CD4-positive, alpha-beta memory T cell (primary cell): ENCODE measurements at places on chromosomes 7 and 10. TPM values are rescaled to one million over a fixed set of nuclear protein-coding genes. Genes with fewer than 3 reads are reported as not detected.

Gene AKR1C3
- total RNA-seq, result 3.4 TPM

Gene FEZF1
- total RNA-seq, result not detected

Gene RBAK
- total RNA-seq, result 20.3 TPM

Gene PRRT4
- 0.58 TPM for total RNA-seq

Gene FRMPD2
- not detected for total RNA-seq

Gene LRRC4
- total RNA-seq, result not detected

DNA sequence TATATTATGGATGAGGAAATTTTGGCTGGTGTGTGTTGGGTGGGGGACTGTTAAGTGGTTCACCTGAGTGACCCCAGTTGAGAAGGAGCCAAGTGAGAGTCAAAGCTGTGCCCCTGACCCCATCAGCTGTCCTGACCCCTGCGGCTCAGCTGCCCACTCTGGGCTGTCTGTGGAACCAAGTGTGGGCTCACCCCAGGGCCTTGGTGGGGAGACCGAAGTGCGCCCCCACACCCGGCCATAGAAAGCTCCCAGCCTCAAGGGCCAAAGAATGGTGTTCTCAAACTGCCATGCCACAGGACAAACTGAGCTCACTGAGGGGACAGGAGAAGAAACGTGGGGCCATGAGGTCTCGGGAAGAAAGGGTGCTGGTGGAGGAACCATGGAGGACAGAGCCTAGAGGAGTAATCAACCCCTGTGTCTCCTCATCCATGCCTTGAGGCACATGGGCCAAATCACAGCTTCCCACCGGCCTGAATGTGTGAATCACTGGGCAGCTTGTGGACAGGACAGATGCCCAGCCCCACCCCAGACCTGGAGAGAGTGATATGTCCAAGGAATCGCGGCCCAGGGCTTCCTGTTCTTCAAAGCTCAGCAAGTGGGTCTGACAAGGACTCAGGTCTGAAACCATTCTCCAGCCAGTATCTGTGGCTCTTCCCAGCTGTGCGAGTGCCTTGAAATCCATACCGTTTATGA lies 86.2 kb upstream of the CACUL1 start:
- H3K27me3 ChIP-seq, result no peaks in the 10 kb centered on the region
- H3K4me3 ChIP-seq, result no peak overlapping the region
- no peak for DNase-seq
- no peaks in the 10 kb centered on the region for H3K36me3 ChIP-seq
- no peak overlapping the region for H3K27ac ChIP-seq

DNA sequence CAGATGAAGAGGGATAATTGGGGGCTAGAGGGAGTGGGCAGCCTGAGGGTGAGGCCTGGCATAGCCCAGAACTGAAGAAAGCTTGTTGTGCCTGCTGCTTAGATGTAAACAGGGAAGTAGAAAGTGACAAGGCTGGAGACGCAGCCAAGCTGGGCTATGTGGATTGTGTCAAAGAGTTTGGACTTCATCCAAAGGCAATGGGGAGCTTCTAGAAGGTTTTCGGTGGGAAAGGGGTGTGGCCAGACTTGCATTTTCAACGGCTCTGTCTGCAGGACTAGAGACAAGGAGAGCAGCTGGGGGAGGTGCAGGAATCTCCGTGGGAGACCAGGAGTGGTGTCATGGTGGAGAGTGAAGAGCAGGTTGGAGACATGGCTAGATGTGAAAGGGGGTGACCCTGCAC lies 48.8 kb downstream of the GOLGA7B start:
- H3K27me3 ChIP-seq, result no peaks in the 10 kb centered on the region
- no peak overlapping the region for H3K4me3 ChIP-seq
- H3K36me3 ChIP-seq, result no peaks in the 10 kb centered on the region

DNA sequence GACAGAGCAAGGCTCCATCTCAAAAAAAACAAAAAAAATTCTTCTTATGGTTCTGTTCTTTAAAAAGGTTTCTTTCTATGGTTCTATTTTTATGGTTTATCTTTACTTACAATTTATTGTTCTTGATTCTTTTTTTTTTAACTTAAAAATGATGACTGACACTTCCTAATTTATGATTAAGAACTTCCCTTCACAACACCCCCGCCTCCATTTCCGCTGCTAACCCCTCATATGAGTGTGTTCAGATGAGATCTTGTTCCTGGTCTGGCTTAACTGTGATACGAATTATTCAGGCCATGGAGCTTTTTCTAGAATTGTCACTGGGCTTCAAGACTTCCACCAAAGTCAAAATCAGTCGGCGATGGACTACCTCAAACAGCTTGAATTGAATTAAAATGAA lies 33.9 kb downstream of the PTER start:
- no peaks in the 10 kb centered on the region for H3K36me3 ChIP-seq
- no peak overlapping the region for H3K27ac ChIP-seq
- no peak overlapping the region for H3K4me3 ChIP-seq
- no peaks in the 10 kb centered on the region for H3K27me3 ChIP-seq
- peaks cover 5% of the 10 kb centered on the region for H3K4me1 ChIP-seq

DNA sequence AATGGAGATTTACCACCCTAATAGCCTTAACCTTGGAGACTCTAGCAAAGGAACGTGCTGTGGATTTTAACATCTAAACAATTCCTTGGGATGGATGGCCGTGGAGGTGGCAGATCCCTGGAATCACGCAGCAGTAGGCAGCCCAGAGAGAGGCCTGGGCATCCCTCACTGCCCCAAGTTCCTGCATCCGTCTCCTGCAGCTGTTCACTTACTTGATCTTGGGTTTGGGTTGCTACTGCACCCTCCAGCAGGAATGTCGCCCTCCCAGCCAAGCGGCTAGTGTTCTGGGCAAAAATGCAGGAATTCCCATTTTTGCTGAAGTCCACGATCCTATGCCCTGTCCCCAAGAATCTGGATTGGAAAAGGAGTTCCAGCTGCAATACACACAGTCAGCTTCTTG lies 166.7 kb upstream of the SH2B2 start:
- no peaks in the 10 kb centered on the region for H3K27me3 ChIP-seq
- H3K4me1 ChIP-seq, result peaks cover 10% of the 10 kb centered on the region
- peaks cover 10% of the 10 kb centered on the region for H3K36me3 ChIP-seq
- DNase-seq, result no peak

- H3K4me3 ChIP-seq, result no peak overlapping the region
- no peak overlapping the region for H3K27ac ChIP-seq
- H3K4me1 ChIP-seq, result peaks cover 35% of the 10 kb centered on the region
- no peaks in the 10 kb centered on the region for H3K27me3 ChIP-seq
- peak; percentile 38 for DNase-seq
- H3K36me3 ChIP-seq, result no peaks in the 10 kb centered on the region
Observed at GRCh38 chr10:92242910-92243671, 47.8 kb downstream of the CPEB3 start.

DNA sequence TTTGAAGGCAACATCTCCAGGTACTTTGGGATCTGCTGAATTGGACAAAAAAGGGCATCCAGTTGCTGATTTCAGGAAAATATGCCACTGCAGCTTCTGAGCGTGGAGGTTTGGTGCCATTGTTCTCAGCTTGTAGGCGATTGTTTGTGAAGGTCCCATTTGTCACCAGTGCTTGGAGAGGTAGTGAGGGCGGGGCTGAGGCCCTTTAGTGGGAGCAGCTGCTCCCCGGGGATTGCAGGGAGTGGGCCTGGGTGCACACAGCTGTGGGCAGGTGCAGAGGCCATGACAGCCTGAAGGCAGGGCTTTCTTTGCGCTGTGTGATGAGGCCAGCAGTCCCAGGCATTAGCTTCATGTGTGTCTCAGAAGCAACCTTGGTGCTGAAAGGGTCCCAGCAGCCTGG lies 3.9 kb downstream of the FAM20C start:
- no peak for DNase-seq
- no peak overlapping the region for H3K4me3 ChIP-seq
- peaks cover 2% of the 10 kb centered on the region for H3K27me3 ChIP-seq
- H3K36me3 ChIP-seq, result no peaks in the 10 kb centered on the region

DNA sequence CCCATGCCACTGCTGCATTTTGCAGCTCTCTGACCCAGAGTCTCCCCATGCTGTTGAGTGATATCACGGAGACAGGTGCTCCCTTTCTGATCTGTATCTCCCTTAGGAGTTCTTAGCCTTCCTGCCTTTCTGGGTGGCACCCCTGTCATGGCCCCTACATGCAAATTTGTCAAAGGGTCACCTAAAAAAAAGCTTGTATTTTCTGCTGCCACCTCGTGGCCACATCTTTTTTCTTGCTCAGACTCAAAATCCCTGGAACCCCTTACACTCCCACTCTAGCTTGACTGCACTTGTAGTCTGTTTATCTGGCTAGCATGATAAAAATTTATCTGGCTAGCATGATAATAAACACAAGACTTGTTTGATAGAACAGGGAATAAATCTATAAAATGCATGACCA lies 809.1 kb downstream of the SORCS1 start:
- no peaks in the 10 kb centered on the region for H3K36me3 ChIP-seq
- H3K27ac ChIP-seq, result no peak overlapping the region
- H3K27me3 ChIP-seq, result no peaks in the 10 kb centered on the region
- DNase-seq, result no peak
- no peaks in the 10 kb centered on the region for H3K4me1 ChIP-seq

- H3K4me1 ChIP-seq, result no peaks in the 10 kb centered on the region
- H3K4me3 ChIP-seq, result no peak overlapping the region
- no peak overlapping the region for H3K27ac ChIP-seq
- no peaks in the 10 kb centered on the region for H3K27me3 ChIP-seq
- H3K36me3 ChIP-seq, result no peaks in the 10 kb centered on the region
Observed at GRCh38 chr10:131396121-131397050, 84.9 kb upstream of the TCERG1L start.

DNA sequence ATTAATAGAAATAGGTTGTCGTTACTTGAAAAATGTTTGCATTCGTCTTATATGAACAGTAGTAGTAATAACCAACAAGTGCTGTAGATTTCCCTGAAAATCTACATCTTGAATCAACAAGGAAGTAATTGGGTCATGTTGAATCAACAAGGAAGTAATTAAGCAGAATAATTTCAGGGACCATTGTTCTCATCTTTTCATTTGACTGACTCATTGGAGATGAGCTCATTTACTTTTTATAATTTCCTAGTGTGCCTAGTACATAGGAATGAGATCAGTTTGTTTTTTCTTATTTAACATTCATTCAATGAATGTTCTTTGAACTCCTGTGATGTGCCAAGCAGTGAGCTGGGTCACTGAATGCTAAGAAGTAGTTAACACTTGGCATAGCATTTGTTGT lies 8.2 kb downstream of the CLDN12 start:
- DNase-seq, result no peak
- no peaks in the 10 kb centered on the region for H3K36me3 ChIP-seq
- no peak overlapping the region for H3K4me3 ChIP-seq
- no peaks in the 10 kb centered on the region for H3K27me3 ChIP-seq

GRCh38 chr10:113133497-113134115 lies 183.6 kb downstream of the TCF7L2 start:
- H3K36me3 ChIP-seq, result no peaks in the 10 kb centered on the region
- no peaks in the 10 kb centered on the region for H3K27me3 ChIP-seq
- H3K4me1 ChIP-seq, result no peaks in the 10 kb centered on the region
- H3K4me3 ChIP-seq, result no peak overlapping the region

- H3K36me3 ChIP-seq, result no peaks in the 10 kb centered on the region
- H3K27ac ChIP-seq, result peak overlapping the region; percentile 44
- H3K4me3 ChIP-seq, result peak overlapping the region; percentile 91
- no peaks in the 10 kb centered on the region for H3K27me3 ChIP-seq
- DNase-seq, result no peak
Observed at GRCh38 chr10:17645621-17646345, 1.8 kb downstream of the STAM start.

- H3K36me3 ChIP-seq, result no peaks in the 10 kb centered on the region
- no peak overlapping the region for H3K27ac ChIP-seq
- DNase-seq, result no peak
- no peaks in the 10 kb centered on the region for H3K27me3 ChIP-seq
- H3K4me3 ChIP-seq, result no peak overlapping the region
Observed at GRCh38 chr7:139532636-139533155, 9.2 kb downstream of the CLEC2L start.

DNA sequence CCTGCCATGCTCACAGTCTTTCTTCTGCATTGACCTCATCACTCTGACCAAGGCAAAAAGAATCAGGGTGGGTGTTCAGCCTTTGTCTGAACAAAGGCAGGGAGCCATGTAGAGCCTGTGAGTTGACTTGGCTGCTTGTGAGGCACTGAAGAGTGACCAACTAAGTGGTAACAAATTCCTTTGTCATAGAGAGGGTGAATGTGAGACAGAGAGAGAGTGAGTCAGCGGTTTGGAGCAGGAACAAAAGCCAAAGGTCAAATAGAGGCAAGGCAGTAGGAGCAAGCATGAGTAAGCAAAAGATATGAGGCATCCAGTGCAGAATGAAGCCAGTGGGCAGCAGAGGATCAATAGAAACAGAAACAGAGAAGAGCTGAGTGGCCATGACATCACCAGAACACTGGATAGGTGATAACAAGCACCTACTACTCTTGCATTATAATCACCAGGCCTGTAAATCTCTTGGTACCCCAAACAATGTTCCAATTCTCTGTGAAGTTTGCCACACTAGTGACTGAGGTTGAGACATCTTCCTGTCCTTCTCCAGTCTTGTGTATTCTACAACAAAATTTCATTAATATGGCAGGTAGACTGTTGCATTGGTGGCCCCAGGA lies 116.2 kb upstream of the LAMB4 start:
- no peak overlapping the region for H3K27ac ChIP-seq
- no peaks in the 10 kb centered on the region for H3K36me3 ChIP-seq
- H3K27me3 ChIP-seq, result no peaks in the 10 kb centered on the region
- no peak for DNase-seq
- no peak overlapping the region for H3K4me3 ChIP-seq

DNA sequence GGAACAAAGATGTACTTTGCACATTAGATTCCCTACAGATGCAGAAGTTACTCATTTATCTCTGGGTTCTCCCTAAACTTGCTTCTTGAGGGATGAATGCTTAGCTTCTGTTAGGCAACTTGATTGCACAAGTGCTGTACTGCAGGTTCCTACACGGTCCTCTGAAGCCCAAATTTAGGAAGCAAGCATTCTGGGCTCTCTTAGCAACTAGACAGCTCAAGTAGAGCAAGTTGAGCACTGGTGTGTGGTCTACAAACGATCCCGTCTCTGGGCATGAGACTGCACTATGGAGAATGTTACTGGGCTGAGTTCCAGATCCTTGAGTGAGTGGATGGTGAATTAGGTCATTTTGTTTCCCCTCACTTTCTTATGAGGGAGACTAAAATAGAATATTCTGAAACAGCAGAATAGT lies 14.3 kb downstream of the SEMA3D start:
- H3K27ac ChIP-seq, result no peak overlapping the region
- H3K36me3 ChIP-seq, result no peaks in the 10 kb centered on the region
- no peaks in the 10 kb centered on the region for H3K27me3 ChIP-seq
- DNase-seq, result no peak

DNA sequence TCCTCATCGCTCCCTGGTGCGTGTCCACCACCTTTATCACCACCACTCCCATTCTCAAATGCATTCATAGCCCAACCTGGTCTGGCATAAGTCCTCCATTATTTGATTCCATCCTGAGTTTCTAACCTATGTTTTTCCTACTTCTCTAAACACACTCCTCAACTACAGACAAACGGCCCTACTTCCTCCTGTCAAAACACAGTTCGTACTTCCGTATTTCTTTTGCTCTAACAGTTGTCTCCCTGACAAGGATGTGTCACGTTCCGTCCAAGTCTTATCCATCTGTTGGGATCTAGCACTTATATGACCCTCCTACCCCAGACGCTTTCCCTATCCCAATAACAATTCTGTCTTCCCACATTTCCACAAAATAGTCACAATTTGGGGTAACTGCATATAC lies 46.8 kb downstream of the DOCK4 start:
- DNase-seq, result no peak
- no peaks in the 10 kb centered on the region for H3K36me3 ChIP-seq
